Dorsolateral prefrontal cortex (tissue), 122 donors: ENCODE measurements at places on chromosomes 16 and 17. TPM values are rescaled to one million over a fixed set of nuclear protein-coding genes. Genes with fewer than 3 reads are reported as not detected.

SLC2A4 gene
- total RNA-seq = 2.1 TPM

GRAPL gene
- 3.2 TPM for total RNA-seq

SLC16A6 gene
- 5.6 TPM for total RNA-seq

MINK1 gene
- 228 TPM for total RNA-seq

CTCF gene
- total RNA-seq = 38.5 TPM

KRT39 gene
- total RNA-seq = not detected

HOXB7 gene
- total RNA-seq = not detected

PDK2 gene
- 106 TPM for total RNA-seq

TBX2 gene
- 5.6 TPM for total RNA-seq

MIS12 gene
- total RNA-seq = 21.8 TPM

TP53TG3C gene
- not detected for total RNA-seq

NPW gene
- 3.0 TPM for total RNA-seq
